Aorta (tissue), 5 donors: ENCODE measurements at places on chromosomes 5 and 9.

DNA sequence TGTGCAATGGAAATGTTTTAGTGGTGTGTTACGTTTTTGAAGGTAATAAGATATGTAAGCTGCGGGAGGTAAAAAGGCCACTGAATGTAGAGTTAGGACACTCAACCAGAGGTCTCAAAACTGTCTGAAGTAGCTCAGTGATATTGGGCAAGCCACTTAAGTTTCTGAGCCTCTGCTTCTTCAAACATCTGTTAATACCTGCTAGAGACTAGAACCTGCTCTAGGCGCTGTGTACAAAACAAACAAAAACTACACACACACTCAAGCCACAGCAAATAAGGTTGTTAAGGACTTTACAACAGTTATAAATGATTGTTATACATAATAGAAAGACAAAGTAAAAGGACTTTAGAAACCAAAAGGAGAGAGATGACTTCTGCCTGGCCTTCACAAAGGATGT is 24.6 kb upstream of the FAM240B start:
- DNase-seq, result no peak

DNA sequence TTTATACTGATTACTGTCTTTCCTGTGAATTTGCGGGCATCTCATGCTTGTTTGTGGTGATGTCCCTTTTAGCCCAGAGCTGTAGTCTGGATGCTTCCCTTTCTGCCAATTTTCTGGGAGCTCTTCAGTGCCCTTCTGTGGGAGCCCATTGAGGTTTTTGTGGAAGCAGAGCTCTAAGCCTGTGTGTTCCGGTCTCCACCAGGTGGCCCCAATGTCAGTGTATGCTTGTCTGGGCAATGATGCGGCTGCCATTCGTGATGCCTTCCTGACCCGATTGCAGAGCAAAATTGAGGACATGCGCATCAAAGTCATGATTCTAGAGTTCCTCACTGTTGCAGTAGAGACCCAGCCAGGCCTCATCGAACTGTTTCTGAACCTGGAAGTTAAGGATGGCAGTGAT is 35.1 kb downstream of the SH3GLB2 start:
- DNase-seq, result peak; percentile 52

DNA sequence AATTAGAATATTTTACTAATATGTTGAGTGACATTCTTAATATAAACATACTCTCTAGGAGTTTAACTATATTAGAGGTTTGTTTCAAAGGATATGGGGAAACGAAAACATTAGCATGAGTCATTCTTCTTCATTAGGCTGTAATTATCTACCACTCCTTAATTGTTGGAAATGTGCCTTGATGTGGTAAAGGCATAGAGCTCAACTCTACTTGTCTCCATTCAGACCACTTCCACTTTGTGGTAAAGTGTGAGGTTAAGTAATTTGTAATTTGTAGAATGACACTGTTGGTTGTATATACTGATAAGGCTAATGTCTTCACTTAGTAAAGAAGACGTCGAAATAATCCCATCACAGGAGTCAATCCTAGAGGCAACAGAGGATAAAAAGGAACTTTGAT is 58.1 kb downstream of the HAPLN1 start:
- no peak for DNase-seq

GRCh38 chr5:77743181-77743580 is 33.0 kb downstream of the TBCA start:
- no peak for DNase-seq

- DNase-seq, result no peak
These were observed 277.7 kb downstream of the NR2F1-AS1 start for GRCh38 chr5:93303291-93303691.

- no peak for DNase-seq
These were observed 22.4 kb upstream of the IRX4 start for GRCh38 chr5:1905108-1905507.

DNA sequence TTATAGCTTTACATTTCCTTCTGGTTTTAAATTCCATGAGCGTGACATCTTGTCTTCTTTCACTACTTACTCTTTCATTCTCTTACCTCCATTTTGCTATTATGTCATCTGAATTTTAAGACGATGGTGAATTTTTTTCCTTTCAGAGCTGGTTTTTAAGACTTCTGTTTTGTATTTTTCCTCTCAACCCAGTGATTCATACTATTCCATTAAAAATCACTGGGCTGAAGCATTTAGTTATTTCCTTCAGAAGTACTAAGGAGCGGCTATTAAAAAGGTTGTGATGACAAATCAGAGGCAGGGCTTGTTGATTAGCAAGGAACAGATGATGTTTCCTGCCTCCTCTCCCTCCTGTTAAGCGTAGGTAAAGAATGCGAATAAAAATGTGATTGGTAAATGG is 16.5 kb downstream of the AGXT2 start:
- no peak for DNase-seq

DNA sequence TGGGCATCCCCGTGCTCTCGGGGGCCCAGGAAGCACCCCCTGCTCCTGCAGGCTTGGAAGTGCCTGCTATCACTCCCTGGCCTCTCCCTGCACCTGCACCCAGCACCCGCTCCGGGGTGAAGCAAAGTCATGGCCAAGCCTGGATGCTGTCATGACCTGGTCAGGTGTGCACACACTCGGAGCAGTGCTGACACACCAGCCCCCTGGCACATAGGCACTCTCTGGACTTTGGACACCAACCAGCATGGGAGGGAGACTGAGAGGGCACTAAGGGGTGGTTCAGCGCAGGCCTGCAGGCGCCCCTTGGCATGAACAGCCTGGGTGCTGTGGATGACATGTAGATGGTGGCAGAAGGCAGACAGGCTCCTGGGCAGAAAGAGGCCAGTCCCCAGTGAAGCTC is 158.6 kb downstream of the GHR start:
- DNase-seq, result no peak

DNA sequence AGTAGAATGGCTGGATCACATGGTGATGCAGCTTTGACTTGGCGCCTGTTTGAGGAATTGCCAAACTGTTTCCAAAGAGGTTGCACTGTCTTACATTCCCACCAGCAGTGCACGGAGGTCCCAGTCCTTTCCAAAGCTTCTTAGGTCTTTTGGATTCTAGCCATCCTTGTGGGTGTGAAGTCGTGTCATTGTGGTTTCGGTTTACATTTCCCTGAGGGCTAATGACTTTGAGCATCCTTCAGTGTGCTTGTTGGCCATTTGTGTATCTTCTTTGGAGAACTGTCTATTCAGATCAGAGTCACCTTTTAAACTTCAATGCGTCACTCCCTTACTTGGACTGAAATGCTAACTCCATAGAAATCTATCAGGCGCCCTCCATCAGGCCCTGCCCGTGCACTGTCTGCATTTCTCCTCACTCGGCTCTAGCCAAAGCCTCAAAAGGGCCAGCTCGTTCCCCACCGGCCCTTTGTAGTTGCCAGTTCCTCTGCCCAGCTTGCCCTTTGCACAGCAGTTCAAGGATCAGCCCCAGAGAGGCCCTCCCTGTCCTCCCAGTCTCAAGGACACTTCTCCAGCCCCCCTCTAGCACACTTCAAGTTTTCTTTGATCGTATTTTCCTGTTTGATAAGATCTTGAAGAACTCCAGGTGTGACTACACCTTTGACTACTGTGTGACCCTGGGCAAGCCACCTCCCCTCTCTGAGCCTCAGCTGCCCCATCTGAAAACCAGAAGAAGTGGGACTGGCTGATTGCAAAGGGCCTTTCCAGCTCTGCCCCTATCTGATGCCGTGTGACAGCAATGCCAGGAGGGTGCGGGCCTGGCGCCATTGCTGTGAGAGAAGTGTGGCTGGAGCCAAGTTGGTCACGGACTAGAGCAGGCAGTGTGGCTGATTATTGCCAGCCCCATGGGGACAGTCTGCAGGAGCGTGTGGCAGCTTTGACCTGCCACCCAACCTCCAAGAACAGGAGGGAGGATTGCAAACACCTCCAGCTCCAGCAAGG is 5.6 kb downstream of the HRH2 start:
- no peak for DNase-seq

DNA sequence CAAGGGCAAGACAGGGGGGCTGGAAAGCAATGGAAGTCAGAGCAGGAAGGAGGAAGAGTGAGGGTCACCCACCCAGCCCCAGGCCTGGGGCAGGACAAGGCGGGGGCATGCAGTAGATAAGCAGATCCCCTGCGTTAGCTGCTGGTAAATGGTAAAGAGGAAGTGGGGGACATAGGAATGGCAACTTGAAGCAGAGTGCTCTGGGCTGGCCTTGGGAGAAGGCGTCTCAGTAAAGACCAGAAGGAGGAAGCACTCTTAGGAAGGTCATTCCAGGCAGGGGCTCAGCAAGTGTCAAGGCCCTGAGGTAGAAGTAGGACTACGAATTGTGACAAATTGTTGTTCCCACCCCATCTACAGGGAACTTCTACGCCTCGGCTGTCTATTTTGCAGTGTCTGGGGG is 15.1 kb downstream of the TCOF1 start:
- no peak for DNase-seq

DNA sequence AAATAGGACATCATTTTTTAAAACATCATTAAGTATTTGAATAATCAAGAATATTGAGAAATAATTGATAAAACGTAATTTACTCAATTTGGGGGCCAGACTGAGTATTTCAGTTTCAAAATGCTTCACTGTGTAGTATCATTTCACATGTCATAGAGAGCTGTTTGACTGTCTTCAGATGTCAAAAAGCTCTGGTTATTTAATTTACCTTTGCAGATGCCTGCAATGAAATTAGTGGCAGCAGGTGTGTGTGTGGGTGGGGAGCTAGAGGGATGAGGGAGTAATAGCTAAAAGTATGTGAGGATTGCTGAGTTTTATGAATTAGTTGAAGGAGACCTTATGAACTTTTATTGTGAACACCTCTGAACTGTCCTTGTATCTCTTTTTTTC is 567.2 kb upstream of the MEF2C start:
- no peak for DNase-seq

DNA sequence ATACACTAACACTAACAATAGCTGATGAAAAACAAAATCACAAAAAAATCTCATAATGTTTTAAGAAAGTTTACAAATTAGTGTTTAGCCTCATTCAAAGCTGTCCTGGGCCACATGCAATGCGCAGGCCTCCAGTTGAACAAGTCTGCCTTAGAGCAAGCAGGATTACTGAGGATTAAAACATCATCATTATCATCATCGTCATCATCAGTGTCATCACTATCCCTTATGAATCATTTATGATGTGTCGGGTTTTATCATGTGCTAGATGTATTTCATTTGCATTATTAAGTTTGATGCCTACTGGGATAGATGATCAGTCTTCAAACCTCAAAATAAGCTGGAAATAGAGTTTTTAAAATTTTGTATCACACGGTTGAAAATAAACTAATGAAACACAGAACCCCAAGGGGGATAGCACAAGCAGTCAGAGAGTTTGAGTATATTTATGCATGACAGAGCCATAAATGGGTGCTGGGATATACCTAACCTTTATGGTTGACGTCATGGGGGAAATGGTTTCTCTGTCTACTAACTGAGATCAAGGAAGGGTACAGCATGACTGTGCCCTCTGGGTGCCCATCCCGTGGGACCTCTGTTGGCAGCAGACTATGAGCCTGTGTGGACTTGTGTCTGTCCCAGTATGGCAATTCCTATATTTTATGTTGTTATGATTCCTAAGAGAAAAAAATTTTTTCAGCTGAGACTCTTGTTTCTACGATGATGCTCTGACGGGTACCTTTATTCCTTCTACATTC is 150.3 kb upstream of the ADRA1B start:
- DNase-seq, result no peak

DNA sequence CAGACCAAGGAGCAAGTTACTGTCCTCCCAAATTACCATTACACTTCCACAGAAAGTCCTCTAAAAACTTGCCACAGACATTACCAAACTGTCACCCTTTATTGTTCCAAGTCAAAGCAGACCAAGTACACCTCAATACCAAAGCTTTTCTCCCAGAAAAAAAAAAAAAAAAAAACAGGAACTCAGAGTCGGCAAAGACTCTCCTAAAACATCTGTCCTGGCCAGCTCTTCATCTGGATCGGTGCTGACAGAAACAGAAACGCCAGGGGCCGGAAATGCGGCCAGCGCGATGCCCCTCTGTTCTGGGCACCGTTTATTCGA is 718 bp downstream of the DEPDC1B start:
- no peak for DNase-seq

- DNase-seq, result no peak
These were observed 251.3 kb upstream of the DAP start for GRCh38 chr5:11012295-11012694.

DNA sequence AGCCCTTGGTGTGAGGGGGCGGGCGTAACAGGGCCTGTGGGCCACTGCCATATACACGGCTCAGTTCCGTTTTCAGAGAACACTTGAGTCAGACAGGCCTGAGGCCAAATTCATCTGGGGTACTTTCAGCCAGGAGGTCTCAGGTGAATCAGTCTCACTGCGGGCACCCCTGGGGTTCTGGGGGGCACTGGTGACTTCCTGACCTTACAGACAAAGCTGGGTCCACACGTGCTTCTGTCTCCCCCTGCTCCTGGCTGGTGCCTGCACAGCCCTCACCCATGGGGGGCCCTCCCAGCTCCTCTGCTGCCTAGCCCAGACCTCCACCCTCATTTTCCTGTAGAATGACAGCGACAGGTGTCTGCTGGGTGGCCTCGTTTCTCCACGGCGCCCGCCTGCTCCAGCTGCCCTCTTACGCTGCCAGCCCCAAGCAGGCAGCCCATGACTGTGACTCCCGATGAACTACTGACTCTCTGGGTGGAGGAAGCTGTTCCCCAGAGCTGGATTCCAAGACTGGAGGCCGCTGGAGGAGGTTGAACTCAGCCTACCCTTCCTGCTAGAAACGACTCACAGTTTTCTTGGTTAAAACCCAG is 374.1 kb upstream of the IRX4 start:
- DNase-seq, result no peak

DNA sequence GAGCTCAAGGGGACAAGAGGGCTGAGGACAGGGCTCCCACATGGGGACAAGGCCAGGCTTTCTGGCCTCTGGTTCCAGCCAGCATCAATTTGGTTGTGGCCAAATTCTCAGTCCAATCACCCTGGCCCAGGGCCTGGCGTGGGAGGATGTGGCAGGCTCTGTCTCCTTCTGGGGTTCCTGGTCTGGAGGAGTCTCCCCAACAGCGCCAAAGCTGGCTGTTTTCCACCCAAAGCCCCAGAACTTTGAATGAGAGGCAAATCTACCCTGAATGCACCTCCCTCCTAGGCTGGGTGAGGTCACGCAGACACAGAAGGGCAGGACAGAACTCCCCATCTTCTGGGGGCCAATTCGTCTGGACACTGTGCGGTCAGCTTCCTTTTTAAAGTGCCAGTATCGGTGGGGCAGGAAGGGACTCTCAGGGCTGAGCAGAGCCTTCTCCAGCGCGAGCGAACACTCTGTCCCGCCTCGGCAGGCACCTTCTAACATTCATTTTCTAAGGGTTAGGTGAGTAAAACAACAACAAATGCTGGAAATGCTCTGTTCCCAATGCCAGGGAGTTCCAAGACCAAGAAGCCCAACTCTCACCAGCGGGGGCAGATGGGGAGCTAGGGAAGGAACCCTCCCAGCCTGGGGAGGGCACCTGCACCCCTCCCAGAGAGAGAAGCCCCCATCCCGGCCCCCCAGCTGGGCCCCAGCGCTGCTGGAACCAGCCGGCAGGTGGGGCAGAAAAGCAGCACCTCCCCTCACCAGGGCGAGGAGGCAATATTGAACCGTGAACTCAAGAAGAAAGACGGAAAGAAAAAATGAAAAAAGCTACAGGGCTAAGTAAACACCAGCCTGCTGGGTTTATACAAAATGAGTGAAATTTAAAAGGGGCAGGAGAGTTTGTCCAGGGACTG is 3.7 kb upstream of the DPM2 start:
- no peak for DNase-seq

GRCh38 chr5:34536699-34537098 is 119.4 kb upstream of the RAI14 start:
- DNase-seq, result no peak

- DNase-seq, result no peak
These were observed 485.9 kb upstream of the C9orf72 start for GRCh38 chr9:28059192-28059591.
